ENCODE measurements at places on chromosomes 5 and 9.

GRCh38 chr5:156411-157072, 34.8 kb upstream of the LRRC14B start:
- no peak for DNase-seq

- DNase-seq: no peak
These were observed 67.5 kb downstream of the CWC27 start for GRCh38 chr5:64836190-64836755.

DNA sequence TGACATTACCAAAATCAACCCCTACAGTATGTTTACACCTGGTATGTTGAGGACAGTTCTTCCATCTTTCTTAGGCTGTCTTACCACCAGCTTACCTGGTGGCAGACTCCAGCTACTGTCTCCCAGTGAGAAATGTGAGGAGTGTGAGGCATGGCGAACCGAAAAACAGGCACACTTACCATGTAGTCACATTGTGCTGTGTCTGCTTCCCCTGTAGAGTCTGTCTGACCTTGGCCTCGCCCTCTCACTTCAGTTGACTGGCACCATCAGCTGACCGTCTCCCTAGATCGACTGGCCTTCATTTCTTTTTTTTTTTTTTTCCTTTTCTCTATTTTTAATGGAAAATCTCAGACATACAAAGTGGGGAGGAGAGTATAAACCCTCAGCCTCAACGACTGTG, 4.9 kb downstream of the ACO1 start:
- DNase-seq: no peak

GRCh38 chr5:81121836-81122630, 111.1 kb upstream of the CKMT2 start:
- DNase-seq: no peak

DNA sequence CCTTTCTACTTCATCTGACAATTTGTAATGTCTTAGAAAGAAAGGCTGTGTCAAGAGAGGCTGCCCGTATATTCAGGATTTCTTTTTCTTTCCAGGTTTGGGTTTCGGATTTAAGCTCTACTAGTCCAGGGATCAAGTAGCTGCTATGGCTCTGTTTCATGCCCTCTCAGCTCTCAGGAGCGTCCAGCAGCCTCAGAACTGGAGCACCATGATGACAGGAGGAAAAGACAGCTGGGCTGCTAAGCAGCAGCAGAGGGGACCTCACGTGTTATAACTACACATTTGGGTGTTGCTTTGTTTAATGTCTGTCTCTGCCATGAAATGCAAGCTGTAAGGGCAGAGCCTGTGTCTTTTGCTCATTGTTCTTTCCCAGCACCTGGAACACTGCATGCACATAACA, 28.5 kb downstream of the TBC1D2 start:
- DNase-seq: no peak

- no peak for DNase-seq
These were observed 2.1 kb downstream of the HEXB start for GRCh38 chr5:74686962-74687751.

DNA sequence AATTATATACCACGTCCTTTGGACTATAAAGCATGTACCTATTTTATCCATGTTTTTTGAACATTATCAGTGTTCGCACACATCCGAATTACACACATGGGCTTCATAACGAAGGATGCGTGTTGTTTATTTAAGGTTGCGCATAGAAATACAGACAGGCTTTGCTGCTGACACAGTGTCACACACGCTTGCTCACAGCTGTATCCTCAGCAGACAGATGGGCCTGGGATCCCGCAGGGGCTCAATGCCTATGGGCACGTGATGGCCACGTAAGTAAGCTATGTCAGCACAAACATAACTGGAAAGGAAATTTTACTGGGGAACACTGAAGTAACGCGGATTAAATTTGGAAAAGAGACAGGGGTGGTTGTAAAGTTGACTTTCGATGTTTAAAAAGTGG, 76.6 kb downstream of the OTULIN start:
- DNase-seq: no peak

- DNase-seq: no peak
These were observed 8.7 kb downstream of the ANP32B start for GRCh38 chr9:97991818-97992217.

DNA sequence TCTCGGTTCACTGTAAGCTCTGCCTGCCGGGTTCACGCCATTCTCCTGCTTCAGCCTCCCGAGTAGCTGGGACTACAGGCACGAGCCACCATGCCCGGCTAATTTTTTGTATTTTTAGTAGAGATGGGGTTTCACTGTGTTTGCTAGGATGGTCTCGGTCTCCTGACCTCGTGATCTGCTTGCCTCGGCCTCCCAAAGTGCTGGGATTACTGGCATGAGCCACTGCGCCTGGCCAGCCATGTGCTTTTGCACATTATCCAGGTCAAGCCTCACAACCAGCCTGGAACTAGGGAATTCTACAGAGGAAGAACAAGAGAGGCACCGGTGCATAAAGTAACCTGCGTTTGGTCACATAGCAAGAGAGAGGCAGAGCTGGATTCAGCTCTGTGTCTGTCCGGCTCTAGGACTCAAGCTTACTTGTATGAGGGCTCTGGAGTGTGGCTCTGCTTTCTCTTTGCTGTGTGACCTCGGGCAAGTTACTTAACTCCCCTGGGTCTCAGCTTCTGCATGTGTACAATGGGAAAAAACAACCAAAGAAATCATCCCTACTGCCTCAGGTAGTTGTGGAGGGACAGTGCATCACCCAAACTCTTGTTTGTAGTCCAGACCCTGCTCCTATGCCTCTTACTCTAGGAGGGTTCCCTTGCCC, 6.3 kb downstream of the FGF18 start:
- DNase-seq: no peak

DNA sequence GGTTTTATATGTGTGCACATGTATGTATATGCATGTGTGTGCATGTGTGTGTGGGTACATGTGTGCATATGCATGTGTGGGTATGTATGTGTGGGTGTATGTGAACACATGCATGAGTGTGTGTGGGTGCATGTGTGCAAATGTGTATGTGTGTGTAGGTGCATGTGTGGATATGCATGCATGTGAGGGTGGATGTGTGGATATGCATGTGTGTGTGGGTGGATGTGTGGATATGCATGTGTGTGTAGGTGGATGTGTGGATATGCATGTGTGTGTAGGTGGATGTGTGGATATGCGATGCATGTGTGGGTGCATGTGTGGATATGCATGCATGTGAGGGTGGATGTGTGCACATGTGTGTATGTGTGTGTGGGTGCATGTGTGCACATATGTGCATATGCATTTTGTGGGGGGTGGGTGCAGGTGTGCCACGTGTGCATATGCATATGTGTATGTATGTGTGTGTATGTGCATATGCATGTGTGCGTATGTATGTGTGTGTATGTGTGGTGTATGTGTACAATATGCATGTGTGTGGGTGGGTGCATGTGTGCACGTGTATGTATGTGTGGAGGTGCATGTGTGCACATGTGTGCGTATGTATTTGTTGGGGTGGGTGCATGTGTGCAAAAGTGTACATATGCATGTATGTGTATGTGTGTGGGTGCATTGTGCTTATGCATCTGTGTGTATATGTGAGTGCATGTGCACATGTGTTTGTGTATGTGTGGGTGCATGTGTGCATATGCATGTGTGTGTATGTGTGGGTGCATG, 144.2 kb downstream of the GAS1 start:
- no peak for DNase-seq

DNA sequence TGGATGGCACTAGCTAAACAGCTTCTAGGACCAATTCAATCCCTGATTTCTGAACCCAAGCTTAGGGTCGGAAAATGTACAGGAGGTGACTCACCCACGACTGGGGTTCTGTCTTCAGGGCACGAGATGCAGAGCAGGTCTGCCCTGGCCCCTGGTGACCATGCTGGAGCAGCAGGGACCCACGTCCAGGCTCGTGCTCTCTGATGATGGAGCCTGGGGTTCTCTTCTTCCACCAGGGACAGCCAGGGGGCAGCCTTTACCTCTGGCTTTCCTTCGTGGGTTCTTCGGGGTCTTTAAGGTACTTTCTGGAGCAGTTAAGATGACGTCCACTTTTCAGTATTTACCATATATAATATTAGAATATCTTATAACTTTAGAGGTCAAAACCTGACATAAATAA, 2.1 kb downstream of the CFAP77 start:
- DNase-seq: peak; percentile 48

- DNase-seq: no peak
These were observed 791 bp downstream of the RAPGEF6 start for GRCh38 chr5:131634238-131634637.

DNA sequence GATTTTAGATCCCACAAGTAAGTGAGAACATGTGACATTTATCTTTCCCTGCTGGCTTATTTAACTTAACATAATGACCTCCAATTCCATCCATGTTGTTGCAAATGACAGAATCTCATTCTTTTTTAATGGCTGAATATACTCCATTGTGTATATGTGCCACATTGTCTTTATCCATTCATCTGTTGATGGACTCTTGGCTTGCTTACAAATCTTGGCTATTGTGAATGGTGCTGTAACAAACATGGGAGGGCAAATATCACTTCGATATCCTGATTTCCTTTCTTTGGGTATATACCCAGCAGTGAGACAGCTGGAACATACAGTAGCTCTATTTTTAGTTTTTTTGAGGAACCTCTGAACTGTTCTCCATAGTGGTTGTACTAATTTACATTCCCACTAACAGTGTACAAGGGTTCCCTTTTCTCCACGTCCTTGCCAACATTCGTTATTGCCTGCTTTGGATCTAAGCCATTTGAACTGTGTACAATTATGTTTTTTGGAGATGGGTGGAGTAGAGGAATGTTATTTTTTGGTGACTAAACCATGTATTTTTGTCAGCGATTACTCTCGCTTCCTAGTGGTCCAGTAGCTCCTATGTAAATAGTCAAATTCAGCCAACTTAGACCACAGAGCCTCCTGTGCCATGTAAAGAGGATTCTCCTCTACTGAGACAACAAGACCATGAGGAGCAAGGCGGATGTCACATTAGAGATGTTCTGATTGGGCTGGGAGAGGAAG, 60.6 kb downstream of the TNFSF15 start:
- DNase-seq: no peak

DNA sequence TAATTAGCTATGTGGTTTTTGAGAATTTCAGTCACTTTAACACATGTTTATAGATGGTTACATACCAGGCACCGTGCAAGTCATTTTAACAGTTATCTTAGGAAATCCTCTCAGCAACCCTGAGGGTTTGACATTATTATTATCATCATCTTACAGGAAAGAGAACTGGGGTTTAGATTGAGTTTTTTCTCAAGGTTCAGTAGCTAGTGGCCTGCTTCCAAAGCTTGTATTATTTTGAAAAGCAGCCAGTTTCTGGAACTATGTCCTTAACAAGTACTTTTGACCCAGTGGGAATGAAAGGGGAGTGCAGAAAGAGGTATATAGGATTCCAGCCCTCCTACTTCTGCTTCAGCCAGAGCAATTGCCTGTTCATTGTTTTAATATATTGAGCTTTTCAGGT, 157.5 kb downstream of the COMMD10 start:
- DNase-seq: no peak

GRCh38 chr5:90170261-90170660, 239.3 kb downstream of the CETN3 start:
- DNase-seq: no peak

- DNase-seq: no peak
These were observed 11.0 kb downstream of the BSPRY start for GRCh38 chr9:113360242-113360842.

GRCh38 chr5:16750445-16750844, 133.6 kb upstream of the RETREG1 start:
- DNase-seq: no peak

DNA sequence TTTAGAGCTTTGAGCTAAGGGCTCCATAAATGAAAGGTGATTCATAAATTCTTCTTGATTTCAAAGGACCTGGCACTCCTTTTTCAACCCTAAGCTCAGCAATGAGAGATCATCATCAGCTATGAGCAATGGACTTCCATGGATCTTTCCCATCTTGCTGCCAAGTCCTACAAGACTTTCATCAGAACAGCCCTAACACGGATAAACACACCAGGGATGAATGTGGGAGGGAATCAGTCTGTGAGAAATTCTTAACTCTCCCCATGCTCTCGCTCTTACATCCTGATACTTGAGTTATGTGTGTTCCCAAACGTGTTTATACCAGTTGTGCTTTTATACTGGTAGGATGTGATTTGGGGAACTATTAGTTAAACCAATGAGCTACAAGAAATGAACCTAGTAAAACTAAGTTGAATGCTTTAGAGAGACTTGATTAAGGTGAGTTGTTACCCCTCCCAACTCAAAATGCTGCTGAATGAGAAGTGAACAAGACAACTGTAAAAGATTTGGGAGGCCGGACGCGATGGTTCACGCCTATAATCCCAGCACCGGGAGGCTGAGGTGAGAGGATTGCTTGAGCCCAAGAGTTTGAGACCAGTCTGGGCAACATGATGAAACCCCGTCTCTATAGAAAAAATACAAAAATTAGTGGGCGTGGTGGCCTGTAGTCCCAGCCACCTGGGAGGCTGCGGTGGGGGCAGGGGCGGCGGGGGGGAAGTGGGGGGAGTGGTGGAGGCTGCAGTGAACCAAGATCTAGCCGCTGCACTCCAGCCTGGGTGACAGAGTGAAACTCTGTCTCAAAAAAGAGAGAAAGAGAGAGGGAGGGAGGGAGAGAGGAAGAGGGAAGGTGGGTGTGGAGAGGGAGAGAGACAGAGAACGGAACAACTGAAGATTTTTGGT, 5.2 kb upstream of the RPL26L1 start:
- no peak for DNase-seq

GRCh38 chr5:156896546-156896945, 46.5 kb downstream of the PPP1R2B start:
- DNase-seq: no peak

- DNase-seq: no peak
These were observed 204.9 kb upstream of the TARS1 start for GRCh38 chr5:33235824-33236223.

DNA sequence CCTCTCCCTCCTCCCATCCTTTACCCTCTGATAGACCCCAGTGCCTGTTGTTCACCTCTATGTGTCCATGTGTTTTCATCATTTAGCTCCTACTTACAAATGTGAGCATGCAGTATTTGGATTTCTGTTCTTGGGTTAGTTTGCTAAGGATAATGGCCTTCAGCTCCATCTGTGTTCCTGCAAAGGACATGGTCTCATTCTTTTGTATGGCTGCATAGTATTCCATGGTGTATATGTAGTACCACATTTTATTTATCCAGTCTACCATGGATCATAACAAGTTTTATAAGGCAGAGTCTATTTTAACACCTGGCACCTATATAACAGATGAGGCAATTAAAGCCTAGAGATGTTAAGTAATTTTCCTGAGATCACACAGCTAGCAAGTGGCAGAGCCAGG, 7.4 kb downstream of the YTHDC2 start:
- DNase-seq: no peak

GRCh38 chr5:81208904-81209303, 24.2 kb upstream of the CKMT2 start:
- DNase-seq: peak; percentile 17

Data from activated CD4-positive, alpha-beta memory T cell treated with anti-CD3 and anti-CD28 coated beads for 36 hours (primary cell).